Left hindlimb (tissue), 1 donor: ENCODE measurements at places on chromosomes 7 and 10.

DNA sequence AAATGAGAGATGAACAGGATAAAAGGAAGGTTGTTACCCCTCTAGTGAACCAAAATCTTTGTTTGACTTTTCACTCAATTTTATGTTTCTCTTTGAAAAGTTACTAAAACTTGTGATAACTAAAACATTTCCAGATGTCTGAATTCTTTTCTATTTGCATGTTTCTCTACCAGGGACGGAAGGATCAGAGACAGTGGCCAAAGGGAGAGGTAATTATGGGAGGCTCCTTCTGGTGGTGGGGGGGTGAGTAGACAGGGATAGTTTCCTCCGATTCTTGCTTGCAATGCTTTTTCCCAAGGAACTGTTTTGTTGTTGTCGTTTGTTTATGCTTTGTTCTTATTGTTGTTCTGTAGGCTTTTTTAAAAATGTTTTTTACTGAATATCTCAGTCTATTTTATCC lies 374.8 kb downstream of the INHBA start:
- DNase-seq: no peak

DNA sequence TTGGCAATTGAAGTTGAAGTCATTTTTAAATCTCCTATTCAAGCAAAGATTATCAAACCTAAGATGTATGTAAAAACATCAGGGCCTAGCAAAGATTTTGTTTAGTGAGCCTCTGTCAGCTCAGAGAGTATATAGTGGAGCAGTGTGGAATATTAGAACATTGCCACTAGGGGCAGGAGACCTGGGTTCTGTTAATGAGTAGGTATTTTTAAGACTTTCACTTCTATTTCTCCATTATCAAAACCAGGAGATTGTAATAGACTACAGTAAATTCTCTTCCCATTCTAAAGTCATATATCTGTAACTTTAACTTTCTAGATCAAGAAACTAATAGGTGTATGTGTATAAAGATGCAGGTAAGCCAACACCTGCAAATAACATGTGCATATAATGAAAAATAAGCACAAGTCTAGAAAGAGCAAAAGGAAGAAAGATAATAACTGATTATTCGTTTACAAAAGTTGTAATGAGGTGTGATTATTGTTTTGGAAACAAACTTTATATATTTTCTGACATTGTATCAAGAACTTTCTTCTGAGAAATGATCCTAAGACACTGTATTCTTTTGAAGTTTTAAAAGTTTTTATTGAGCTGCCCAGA lies 64.4 kb downstream of the KCND2 start:
- no peak for DNase-seq

GRCh38 chr10:22833781-22834180 lies 94.1 kb upstream of the ARMC3 start:
- no peak for DNase-seq

GRCh38 chr7:95950698-95951097 lies 178.3 kb downstream of the DYNC1I1 start:
- DNase-seq: no peak

DNA sequence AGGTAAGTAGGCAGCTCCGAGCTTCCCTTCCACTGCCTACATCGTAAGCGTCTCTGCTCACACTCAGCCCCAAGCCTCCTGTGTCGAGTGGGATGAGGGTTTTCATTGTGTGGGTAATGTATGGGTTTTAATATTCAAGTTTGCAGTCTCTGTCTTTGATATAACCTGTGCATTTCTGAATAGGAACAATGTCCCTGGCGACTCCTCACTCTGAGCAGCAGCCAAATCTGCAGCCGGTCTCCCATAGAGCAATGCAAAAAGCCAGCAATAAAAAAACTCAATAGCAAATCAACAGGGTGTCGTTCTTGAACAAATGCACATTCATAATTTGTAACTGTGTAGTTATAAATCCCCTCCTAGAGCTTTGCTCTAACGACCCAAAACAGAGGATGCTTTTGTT lies 33.4 kb downstream of the PPP1R17 start:
- DNase-seq: no peak

GRCh38 chr7:41777894-41778596 lies 75.2 kb upstream of the INHBA start:
- no peak for DNase-seq

DNA sequence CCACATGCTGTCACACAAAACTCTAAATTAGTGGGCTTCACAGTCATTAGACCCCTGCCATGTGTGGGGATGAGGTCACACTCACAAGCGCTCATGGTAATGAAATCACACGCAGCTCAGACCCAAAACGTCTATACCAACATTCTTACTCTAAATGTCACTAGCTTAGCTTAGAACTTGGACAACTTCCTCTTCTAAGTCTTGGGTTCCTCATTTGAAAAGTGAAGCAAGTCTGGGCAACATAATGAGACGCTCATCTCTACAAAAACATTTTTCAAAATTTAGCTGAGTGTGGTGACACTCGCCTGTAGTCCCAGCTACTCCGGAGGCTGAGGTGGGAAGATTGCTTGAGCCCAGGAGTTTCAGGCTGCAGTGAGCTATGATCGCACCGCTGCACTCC lies 92.7 kb upstream of the MACROH2A2 start:
- peak; percentile 1 for DNase-seq

- no peak for DNase-seq
Measured at GRCh38 chr7:5286933-5287332, 4.2 kb downstream of the SLC29A4 start.

DNA sequence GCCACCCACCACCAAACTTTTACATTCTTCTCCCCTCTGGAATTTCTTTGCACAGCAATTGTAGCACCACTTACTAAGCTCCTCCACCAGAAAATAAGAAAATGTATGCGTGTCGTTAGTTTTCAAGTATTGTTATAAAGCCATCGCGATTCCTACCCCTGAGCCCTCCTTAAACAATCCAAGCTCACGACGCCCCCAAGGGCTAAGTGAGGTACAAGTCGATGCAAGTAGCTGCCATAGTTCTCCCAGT lies 1.3 kb downstream of the FRAT2 start:
- DNase-seq: no peak

DNA sequence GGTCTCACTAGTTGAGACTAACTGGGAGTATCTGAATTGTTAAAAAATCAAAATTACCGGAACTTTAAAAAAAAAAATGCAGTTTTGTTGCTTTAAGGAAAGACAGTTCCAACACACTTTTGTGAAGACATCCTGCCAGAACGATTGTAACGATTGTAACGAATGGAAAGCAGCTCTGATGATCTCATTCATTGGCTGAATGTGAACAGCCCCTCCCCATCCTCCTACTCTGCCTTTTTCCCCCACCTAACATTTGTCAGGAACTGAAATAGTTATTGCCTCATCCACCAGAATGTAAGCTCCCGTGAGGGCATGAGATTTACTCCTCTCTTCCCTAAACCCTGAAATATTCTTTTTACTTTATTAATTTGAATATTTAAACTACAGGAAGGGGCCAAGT lies 23.1 kb upstream of the ZC3HAV1L start:
- peak; percentile 55 for DNase-seq

DNA sequence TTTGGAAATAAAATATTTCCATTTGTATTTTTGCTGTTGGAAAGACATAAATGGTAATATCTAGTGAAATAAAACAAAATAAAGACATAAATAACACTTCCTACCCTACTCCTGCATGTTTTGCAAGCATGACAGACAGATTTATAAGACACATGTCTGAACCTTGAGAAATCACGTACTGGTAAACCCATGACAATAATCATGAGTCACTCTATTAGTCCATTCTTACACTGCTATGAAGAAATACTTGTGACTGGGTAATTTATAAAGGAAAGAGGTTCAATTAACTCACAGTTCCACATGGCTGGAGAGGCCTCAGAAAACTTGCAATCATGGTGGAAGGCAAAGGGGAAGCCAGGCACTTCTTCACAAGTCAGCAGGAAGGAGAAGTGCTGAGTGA lies 942.2 kb downstream of the REEP3 start:
- DNase-seq: no peak

DNA sequence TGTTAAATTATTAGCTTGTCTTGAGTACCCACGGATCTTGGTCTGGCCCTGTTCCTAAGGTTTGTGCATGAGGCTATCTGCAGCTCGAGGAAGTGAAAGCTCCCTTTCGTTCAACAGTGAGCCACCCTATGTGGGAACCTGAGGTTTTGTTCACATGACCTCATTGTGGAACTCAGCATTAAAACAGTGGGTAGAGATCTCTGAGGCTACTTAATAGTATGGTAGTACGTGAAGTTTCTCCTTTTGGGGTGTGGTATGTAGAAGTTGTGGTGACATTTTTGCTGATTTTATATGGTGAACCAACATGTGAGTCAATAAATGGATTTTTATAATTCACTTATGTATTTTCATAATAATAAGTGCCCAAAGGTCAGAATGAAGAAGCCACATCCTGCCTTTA lies 252.7 kb upstream of the FERD3L start:
- DNase-seq: peak; percentile 42

GRCh38 chr10:13490503-13490902 lies 38.3 kb downstream of the BEND7 start:
- DNase-seq: no peak

- DNase-seq: no peak
Measured at GRCh38 chr7:141436575-141437075, 114.6 kb upstream of the AGK start.

DNA sequence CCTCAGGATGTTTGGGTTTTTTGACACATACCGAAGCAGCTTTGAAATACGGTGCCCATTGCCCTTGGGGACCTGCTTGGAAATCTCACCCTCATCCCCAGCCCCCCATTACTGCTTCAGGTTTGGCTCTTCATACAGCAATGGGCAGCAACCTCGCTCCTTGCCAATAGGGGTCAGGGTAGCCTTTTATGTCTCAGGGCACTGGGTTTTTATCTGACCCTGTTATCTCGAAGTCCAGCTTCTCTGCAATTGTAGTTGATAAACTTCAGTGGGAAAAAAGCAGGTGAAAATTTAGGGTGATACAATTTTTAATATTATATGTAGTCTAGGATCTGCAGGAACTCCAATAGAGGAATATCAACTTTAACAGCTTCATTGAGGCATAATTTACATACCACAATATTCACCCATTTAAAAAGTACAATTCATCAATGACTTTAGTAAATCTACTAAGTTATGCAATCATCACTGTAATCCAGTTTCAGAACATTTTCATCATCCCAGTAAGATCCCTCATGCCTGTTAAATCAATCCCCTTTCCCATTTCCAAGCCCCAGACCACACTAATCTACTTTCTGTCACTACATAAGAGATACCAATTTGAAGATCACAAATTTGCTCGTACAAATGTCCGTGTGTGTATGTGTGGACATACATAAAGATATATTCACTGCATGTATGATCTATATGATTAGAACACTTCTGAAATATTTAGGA lies 386.2 kb downstream of the KCNMA1 start:
- DNase-seq: no peak

DNA sequence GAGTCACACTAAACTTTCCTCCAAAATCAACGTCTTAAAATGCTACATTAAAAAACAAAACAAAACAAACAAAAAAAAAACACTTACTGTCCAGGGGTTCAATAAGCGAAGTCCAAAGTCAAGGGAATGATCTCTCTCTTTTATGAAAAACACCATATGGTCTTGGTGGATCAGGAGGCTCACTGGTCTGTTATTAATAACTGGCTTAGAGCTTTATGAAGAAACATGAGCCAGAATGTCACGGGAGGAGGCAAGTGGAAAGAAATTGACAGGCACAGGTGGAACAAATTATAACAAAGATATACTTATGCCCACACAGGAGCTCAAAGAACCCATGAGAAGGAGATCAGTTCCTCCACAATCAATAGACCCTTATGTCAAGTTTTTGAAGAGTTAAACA lies at the start of gene MRLN:
Gene MRLN (minus strand): TSS at position 189 of the 400 bp plus-strand sequence.
- DNase-seq: no peak

GRCh38 chr10:8159341-8160165 lies 105.1 kb downstream of the GATA3 start:
- no peak for DNase-seq

DNA sequence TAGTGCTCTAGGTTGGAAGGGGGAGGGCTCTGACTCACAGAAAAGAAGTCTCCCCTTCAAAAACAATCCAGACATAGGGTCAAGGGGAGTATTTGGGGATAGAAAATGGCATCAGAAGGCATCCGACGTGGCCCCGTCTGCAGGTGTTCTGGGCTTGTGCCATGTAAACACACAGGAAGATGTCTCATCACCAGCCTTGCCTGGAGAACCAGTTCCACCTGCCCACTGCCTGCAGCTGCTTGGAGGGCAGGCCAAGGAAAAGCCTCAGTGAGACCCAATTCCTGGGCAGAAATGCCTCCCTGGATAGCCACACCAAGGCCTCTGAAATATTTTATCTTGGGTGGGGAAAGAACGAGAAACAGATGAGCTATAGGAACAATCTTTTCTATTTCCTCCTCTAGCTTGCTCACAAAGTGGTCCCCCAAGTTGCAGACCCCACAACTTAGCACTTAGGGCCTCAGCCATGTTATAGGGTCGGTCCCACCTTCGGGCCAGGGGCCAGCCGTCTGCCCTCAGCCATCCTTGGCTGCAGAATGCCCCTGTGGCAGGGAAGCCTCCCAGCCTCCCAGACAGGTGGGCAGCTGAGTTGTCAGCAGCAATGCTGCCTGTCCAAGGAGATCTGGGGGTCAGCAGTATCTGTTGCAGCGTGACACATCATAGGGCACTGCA lies 54.3 kb upstream of the ECHDC3 start:
- DNase-seq: no peak

DNA sequence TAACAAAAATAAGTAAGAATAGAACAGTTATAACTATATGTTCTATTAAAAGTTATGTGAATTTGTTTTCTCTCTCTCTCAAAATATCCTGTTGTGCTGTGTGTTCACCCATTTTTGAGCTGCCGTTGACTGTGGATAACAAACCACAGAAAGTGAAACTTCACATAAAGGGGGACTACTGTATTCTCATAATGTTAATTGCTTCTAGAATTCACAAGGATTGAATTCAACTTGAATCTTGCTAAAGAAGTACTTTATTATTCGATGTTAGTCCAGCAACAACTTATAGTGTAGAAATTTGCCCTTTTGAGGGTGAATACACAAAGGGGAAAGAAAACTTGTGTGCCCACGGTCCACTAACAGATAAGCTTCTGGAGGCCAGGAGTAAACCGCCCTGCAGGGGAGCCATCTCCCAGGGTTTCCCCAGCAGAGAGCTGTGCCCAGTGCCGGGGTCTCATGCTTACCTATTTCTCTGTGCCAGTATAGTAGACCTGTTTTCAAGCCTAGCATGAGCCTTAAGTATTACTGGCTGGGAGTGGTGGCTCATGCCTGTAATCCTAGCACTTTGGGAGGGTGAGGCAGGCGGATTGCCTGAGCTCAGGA lies 87.1 kb downstream of the KAT6B start:
- no peak for DNase-seq

DNA sequence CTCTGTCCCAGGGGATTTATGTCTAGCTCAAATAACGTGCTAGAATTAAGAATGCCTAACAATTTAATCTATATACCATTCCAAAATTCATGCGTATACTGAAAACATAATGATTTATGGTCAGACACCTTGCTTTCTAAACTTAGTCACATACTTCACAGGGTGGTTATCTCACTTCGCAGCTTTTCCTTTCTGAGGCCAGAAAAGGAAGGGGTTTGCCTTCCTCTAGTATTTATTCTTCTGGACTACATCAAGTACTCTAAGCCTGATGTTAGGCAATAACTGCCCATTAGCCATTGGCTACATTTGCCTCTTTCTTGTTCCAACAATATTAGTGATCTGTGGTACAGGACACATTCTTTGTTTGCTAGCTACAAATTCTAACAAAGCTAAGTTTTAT lies 72.6 kb upstream of the FHIP2A start:
- DNase-seq: no peak
